ENCODE measurements at places on chromosomes 4 and X.

- peak; percentile 20 for DNase-seq
Observed at GRCh38 chrX:79630033-79631009, 263.2 kb upstream of the ITM2A start.

DNA sequence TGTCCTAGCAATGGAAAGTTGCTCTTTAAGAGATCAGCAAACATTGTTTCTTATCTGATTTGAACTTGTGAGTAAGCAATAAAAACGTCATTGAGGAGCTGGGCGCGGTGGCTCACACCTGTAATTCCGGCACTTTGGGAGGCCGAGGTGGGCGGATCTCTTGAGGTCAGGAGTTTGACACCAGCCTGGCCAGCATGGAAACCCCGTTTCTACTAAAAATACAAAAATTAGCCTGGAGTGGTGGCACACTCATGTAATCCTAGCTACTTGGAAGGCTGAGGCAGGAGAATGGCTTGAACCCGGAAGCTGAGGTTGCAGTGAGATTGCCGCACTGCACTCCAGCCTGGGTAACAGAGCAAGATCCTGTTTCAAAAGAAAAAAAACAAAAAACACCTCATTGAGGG is 11.2 kb upstream of the PLAC8 start:
- peak; percentile 46 for DNase-seq

DNA sequence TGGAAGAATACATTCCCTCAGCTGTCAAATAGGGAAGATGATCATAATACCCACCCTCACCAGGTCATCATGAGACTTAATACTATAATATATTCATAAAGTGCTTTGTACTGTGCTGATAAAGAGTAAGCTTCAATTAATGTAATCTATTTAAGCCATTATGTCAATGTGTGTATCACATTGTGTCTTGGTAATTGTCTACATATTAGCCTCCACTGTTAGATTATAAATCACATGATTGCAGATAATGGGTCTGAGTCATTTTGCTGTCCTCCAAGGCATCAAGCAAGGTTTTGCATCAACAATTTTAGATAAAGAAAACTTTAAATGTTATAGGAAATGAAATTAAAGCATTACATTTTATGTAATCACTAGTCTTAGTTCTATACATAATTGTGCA is 45.2 kb upstream of the CEP135 start:
- DNase-seq = no peak

GRCh38 chr4:52107336-52107735 is 56.2 kb downstream of the SPATA18 start:
- no peak for DNase-seq

DNA sequence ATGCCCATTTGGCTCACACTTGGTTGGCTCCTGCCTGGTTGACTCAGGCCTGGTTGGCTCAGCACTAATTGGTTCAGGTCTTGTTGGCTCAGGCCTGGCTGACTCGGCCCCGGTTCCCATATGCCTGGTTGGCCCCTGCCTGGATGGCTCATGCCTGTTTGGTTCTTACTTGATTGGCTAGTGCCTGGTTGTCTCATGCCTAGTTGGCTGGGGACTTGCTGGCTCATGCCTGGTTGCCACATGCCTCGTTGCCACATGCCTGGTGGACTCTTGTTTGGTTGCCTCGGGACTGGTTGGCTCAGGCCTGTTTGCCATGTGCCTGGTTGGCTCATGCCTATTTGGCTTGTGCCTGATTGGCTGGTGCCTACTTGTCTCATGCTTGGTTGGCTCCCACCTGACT is 103.7 kb downstream of the APOOL start:
- DNase-seq = no peak

- DNase-seq = no peak
Observed at GRCh38 chrX:30304866-30305265, 4.3 kb downstream of the NR0B1 start.

GRCh38 chr4:57168982-57169381 is 58.8 kb upstream of the IGFBP7 start:
- no peak for DNase-seq

- DNase-seq = no peak
Observed at GRCh38 chr4:154954117-154954516, 173.0 kb downstream of the RBM46 start.

GRCh38 chr4:141530627-141531026 is 105.8 kb upstream of the IL15 start:
- DNase-seq = no peak

DNA sequence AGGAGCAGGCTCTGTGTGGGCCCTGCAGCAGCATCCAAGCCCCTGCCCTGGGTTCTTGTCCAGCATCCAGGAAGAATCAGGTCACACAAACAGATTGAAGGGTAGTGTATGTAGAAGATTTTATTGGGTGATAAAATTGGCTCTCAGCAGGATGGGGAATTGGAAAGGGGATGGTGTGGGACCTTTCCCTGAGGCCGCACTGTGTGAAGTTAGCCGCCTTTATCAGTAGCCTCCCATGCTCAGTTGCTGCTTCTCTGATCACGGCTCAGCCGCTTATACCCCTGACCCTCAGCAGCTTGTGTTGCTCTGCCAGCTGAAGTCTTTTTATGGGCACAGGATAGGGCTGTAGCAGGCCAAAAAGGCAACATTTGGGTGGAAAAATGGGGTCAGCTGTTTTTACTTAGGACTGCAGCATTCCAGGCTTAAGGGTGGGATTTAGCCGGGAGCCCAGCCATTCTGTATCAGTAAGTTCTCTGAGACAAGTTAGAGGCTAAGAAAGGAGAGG is 35.2 kb upstream of the CCNG2 start:
- DNase-seq = no peak

- no peak for DNase-seq
Observed at GRCh38 chr4:123577225-123577906, 180.8 kb downstream of the SPRY1 start.

Data from activated CD4-positive, alpha-beta T cell treated with anti-CD3 and anti-CD28 coated beads, Interleukin-10, Interleukin-2, amounts not matched to agents 100 ng/mL and 50 ng/mL, durations not matched to agents 16 hours and 8 hours (primary cell).